ENCODE measurements at places on chromosomes 4 and X.
A peak's percentile ranks its signal among the peaks of the same experiment; 100 is the strongest.

DNA sequence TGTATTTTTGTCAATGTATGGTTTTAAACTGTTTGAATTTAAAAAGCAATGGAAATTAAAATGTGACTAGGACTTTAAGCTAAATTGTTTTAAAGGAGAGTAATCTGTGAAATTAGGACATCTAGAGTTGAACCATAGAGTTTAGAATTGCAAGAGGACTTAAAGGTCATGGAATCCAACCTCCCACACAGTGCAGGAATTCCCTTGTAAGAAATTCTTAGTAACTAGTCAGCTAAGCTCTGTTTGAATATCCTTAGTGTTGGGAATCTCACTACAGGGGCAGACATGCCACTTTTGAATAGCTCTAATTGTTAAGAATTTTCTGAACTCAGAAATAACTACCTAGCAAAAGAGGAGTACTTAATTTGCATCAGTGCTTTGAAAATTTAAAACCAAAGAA, 292.9 kb downstream of the IL1RAPL1 start:
- no peak for DNase-seq

DNA sequence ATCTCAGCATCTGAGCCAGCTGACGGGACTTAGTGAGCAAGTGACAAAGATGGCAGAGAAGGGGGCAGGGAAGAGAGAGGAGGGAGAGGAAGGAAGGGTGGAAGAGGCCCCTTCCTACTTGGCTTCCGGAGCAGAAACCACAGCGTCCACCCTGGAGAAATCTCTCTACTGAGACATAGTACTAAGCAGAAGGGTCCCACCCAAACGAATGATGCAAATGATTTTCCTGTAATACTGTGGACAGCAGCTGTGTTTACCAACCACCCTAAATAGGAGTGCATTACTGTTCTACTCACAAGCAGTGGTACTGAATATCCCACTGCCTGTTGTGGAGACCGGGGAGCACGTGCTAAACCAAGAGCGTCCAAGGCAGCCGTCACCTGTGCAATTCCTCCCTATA, 29.4 kb downstream of the DTHD1 start:
- DNase-seq: no peak

GRCh38 chr4:40316782-40317635, 18.1 kb upstream of the CHRNA9 start:
- peak; percentile 60 for DNase-seq

DNA sequence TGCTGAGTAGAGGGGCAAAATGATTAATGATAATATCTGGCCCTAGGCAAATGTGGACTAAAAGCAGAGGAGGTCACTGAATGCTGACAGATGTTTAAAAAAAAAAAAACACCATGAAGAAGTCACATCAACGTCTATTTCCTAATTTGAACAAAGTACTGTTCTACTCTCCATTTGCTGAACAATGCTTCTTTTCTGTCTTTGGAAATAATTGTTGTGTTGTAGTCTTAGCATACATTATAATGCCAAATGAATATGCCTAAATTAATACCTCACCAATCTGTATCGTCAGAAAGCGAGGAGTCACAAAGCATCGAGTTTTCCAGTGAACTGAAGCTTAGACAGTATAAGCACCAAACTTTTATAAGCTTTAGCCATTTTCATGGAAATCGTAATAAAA, 140.9 kb upstream of the JADE1 start:
- no peak for DNase-seq

DNA sequence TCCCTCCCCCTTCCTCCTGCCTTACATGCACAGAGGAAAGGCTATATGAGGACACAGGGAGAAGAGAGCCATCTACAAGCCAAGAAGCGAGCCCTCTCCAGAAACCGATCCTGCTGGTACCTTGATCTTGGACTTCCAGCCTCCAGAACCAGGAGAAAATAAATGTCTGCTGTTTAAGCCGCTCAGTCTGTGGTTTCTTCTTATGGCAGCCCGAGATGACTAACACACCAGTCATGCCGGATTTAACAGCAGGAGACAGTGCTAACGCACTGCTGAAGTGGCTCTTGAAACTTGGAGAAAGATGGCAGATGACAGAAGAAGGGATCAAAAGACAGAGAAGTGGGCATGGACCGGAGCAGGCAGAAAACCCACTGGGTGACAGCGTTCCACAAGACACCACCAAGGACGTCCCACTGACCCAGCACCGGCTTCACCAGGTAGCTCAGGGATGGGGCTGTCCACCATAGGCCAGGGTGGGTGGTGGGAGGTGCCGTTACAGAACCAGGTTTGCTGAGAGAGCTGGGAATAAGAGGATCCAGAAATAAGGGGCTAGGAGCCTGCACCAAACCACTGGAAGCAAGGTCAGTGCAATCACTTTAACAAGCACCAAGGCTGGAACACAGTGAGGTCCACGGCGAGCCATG, 6.2 kb upstream of the MAN2B2 start:
- DNase-seq: no peak

DNA sequence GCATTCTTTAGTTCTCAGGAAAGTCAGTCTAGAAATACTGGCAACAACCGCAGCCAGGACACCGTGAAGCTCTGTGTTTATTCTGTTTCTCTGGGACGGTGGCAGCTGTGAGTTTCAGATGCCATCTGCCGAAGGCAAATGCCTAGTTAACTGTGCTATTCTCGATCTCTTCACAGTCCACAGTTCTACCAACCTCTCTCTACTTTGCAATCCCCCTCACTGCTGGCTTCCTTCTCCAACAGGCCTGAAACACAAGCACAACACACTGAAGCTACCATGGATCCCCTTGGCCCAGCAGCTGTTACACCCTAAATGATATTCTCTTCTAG, 118.8 kb downstream of the ZNF827 start:
- no peak for DNase-seq

DNA sequence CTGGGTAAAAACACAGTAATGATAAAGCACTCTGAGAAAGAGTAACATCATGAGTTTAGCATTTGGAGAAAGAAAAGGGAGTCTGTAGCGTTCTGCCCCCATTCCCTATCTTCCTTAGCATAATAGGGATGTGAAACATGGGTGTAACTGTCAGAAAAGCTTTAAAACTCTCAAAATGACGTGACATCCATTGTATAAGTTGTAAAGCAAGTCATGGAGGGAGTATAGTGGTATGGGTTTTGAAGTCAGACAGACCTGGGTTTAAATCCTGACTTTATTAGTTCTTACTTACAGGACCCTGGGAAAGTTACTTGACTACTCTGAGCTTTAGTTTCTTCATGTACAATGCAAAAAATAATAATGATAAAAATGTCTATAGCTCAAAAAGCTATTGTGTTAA, 17.1 kb downstream of the FBXO8 start:
- DNase-seq: no peak

GRCh38 chrX:136941396-136942337, 61.1 kb upstream of the RBMX start:
- DNase-seq: no peak

DNA sequence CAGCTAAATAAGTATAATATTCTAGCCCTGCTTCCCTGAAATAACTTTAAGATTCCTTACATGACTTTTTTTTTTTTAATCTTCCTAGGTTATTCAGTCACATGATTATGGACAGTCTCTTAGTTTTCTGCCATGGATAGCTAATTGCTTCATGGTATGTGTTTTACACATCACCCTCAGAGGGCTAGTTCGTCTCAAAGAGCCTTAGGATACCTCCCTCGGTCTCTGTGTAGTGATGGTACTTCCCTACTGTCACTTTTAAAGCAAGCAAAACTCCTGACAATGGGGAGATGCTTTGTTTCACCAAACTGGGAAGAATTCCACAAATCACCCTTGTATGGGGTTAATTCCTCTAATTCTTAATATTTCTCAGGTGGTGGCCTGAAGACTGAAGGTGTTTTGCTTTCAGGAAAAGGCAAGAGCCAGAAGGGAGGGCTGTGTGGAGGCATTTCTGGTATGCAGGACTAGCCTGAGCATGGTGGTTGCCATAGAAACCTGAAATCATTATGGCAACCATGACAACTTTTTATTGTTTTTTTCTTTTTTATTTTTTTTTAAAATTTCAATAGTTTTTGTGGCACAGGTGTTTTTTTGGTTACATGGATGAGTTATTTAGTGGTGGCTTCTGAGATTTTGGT, 70.4 kb downstream of the BEX3 start:
- DNase-seq: no peak

- no peak for DNase-seq
These were observed 821 bp downstream of the ASMTL start for GRCh38 chrX:1451661-1452515.

GRCh38 chr4:95545546-95545945, 3.2 kb downstream of the UNC5C start:
- DNase-seq: no peak

- DNase-seq: no peak
These were observed 81.8 kb downstream of the GLUD2 start for GRCh38 chrX:121128925-121129877.
